ENCODE measurements at places on chromosomes 3 and 15.
A peak's percentile ranks its signal among the peaks of the same experiment; 100 is the strongest.

DNA sequence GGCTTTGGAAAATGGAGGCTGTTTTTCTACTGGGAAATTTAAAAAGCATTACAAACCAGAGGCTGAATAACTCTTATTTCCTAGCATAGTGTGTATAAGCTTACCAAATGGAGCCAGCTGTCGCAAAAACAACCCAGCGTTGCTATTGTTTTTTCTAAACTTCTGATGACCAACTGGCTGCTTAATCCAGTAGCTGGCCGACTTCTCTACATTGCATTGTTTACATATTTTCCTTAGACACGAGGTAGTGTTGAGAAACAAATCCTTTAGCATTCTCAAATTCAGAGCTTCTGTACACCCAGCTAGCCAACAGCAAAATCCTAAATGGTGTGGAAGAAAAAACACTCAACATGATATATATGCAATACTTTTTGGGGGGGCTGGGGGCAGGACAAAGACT lies 161.0 kb upstream of the ADAMTS9 start:
- no peak for DNase-seq

- DNase-seq, result no peak
Observed at GRCh38 chr3:4740397-4741105, 238.7 kb upstream of the BHLHE40 start.

- DNase-seq, result peak; percentile 81
Observed at GRCh38 chr15:41989573-41990242, 17.4 kb upstream of the EHD4 start.

DNA sequence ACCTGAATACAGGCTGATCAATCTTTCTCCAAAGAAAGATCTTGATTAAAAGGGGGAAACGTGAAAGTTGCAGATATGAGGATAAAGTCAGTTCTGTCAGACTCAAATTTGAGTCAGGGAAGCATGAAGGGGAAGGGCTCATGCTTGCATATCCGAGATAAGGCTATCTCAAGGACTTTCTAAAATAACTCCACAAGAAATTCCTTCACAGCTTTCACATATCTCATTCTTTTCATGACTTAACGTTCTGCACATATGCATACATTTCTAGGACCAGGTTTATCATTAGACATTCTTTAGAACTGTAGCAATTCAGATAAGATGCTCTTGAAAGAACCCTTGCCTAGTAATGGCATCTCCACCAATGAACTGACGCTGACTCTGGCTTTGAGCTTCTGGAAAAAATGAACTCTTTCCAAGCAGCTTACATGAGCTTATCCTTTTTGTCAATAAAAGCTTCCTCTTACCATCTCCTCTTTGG lies 15.9 kb downstream of the SH3GL3 start:
- no peak for DNase-seq

GRCh38 chr15:27091270-27091940 lies 120.4 kb downstream of the GABRG3 start:
- no peak for DNase-seq

DNA sequence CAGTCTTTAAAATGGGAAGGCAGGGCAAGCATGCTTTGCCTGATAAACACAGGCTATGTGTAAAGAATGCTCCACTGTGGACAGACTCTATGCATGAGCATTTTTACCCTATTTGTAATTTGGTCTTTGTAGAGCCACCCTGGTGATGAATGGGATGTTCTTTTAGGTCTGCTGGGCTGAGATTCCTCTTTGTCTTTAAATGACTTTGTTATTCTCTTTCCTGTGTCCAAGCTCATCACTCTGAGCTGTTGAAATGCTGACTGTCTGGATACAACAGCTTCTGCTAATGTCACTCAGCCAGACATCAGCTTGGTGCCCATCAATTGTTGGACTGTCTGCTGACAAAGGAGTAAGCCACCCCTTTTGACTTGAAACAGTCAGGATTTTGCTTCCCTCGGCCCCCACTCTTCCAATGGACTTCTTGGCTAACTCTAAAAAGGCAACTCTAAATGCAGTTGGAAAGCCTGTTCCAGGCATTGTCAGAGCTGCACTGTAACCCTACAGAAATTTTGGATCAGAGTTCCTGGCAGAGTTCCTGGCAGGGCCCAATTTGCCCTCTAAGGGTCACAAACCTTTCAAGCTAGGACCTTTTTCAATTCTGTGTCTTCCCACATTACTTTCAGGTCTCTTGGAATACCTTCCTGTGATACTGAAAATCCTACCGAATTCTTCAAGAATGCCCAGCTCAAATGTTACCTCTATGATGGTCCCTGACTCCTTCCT lies 40.5 kb upstream of the EIF1B start:
- DNase-seq, result no peak

DNA sequence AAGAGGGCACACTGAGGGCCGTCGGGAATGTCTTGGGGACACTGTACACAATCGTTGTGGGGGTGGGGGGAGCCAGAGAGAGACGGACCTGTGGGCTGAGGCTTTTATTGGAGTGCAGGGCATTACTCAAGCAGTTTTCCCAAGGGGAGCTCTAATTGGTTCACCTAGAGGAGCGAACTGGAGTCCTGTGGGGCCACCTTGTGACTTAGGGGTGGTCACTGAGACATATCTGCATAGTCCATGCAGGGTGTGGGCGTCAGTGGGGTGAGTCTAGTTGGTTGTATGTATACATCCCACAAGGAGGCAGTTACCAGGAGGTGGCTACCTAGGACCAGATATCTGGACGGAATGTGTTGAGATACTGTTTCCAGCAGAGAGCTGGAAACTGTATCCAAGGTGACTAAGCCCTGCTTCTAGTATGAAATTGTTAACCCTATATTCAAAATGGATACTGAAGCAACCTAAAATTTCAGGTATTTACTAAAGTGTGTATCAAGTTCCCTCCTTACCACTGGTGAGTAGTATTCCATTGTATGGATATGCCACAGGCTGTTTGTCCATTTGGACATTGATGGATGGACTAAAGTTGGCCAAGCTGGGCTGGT lies 2.6 kb upstream of the PIGZ start:
- no peak for DNase-seq

- no peak for DNase-seq
Observed at GRCh38 chr3:159458010-159458409, 530.6 kb upstream of the IL12A start.

GRCh38 chr3:18751514-18751913 lies 326.4 kb upstream of the SATB1 start:
- DNase-seq, result no peak

GRCh38 chr15:73950831-73951561 lies 24.7 kb downstream of the LOXL1 start:
- peak; percentile 44 for DNase-seq

DNA sequence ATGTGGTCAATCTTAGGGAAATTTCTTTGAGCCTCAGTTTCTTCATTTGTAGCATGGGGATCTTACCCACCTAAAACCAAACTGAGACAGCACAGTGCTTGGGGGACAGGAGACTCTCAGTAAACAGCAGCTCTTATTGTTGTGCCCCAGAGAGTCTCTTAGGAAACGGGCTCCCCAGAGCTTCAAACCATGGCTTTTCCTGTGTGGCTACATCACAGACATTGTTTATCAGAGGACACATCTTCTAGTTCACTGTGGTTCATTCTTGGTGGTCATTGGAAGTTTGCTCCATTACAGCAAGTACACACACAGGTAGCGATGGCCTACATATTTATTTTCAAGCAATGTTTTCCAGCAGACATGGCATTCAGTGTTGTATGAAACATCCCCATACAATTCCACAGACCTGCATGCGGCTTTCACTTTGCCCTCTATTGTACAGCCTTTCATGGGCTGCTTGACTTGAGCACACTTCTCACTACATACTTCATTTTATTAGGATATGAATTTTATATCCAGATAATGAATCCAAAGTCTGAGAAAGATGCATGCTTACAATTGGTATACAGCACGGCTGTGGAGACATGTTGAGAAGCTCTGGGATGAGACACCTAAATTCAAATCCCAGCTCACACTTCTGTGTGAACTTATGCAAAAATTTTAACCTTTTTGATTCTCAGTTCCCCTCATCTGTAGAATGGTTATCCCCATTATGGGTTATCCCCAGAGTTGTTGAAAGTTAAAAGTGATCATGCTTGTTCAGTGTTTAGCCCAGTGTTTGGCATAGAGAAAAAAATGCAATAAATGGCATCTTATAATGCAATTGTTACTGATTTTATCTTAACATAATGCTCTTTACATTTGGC lies 84.8 kb upstream of the ICE2 start:
- no peak for DNase-seq

- no peak for DNase-seq
Observed at GRCh38 chr3:24162929-24163328, 217.8 kb downstream of the NR1D2 start.

- no peak for DNase-seq
Observed at GRCh38 chr15:58413253-58413652, 18.5 kb upstream of the LIPC start.

DNA sequence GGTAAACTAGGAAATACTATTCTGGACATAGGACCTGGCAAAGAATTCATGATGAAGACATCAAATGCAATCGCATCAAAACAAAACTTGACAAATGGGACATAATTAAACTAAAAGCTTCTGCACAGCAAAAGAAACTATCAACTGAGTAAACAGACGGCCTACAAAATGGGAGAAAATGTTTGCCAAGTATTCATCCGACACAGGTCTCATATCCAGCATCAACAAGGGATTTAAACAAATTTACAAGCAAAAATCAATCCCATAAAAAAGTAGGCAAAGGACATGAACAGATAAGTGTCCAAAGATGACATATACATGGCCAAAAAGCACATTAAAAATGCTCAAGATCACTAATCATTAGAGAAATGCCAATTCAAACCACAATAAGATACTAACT lies 1088.9 kb downstream of the NAALADL2 start:
- no peak for DNase-seq

DNA sequence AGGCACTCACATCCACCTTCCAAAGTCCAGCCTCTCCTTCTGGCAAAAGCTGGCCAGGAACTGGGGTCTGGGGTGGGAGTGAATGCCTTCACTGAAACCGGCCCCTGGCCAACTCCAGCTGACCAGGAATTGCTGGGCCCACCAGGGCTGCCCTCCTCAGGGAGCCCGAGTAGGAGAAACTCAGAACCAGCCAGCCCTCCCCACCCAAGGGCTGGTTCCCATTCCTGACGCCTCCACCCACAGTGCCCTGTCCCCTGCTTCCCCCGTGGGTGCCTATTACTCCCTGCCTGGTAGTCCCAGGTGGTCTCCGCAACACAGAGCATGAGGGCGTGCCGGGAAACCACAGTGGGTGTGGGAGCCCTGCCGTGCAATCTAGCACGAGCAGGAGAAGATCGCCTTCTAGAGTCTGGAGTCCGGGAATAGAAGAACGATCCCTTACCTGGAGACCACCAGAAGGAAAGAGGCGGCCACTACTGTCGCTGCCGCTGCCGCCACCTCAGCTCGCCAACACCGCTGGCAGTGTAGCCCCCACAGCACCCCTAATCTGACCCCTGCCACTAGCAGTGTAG lies 178.8 kb downstream of the POTEB3 start:
- DNase-seq, result no peak

GRCh38 chr15:60895986-60896385 lies 333.1 kb downstream of the RORA start:
- no peak for DNase-seq

GRCh38 chr3:3848923-3849275 lies 49.7 kb downstream of the LRRN1 start:
- DNase-seq, result no peak

GRCh38 chr3:30610702-30611368 lies 4.4 kb downstream of the TGFBR2 start:
- no peak for DNase-seq

DNA sequence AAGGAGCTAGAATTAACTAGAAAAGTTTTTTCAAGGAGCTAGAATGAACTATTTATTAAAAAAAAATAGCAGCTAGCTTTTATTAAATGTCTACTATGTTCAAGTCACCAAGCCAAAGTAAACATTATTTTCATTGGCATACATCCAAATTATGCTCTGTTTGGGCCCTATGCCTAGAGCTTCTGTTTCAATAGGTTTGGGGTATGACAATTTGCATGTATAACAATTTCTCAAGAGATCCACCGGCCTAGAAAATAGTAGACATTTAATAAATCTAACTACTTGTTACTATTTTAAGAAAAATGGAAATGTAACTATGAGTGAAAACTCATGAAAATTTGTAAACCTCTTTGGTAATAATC lies 8.0 kb downstream of the GABRR3 start:
- DNase-seq, result no peak

DNA sequence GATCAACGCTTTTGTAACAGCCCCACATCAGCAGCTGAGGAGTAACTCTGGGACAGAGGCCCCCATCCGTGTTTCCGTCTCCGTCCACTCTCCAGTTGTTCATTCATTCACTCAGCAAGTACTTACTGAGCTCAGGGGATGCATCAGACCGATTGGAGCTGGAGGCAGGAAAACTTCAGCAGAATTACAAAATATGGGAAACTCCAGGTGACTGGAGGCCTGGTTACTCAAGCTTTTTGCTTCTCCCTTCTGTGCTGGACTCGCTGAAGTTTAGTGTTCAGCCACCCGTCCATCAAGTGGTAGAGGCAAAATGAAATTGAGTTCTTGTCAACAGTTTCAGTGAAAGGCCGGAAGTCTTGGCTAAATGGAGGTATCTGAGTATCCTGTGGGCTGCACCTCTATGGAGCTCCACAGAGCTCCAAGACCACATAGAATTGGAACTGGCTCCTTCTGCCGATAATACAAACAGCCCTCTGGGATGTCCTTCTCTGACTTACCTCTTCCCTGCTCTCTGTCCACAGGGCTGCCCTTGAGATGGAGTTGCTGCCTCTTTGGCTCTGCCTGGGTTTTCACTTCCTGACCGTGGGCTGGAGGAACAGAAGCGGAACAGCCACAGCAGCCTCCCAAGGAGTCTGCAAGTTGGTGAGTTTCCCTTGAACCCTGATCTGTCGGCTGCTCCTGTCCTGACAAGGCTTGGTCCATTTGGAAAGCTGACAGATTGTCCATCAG lies 14.7 kb downstream of the NRROS start:
- no peak for DNase-seq

DNA sequence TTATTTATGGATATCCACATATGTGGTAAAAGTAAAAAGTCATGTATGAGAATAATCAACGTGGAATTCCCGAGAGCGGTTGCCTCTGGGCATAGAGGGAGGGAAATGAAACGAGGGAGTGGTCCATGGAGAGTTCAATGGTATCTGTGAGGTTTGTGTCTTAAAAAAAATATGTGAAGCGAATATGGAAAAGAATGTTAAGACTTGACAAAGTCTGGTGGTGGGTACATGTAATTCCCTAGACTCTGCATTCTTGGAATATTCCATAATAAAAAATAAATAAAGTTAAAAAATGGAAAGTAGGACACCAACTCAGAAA lies 28.4 kb downstream of the FAM43A start:
- no peak for DNase-seq

DNA sequence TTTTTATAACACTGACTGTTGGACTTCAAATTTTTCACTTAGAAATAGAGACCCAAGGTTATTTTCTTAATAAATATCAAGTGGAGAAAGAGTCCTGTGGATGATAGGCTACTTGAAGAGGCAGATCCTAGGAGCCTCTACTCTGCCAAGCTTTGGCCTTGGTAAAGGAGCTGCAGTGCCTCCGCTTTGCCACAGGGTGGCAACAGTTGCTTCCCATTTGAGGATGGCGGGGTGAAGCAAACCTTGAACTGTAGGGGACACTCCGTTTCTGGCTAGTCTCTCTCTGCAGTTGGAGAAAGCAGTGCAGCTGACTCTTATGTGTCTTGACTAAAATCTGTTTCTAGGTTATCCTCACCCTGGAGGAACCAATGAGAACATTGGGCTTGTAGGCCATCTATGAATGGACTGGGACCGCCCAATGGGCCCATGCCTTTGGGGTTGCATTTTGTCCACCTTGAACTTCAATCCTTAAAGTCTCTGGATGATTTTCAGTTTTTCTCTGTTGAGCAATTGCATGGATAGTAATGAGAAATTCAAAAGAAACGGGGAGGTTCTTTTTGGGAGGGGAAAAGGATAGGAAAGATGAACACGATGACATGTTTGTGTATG lies 9.8 kb downstream of the SCG5 start:
- peak; percentile 17 for DNase-seq
